RCC 7860 (cell line): ENCODE measurements at places on chromosomes 16 and 17.

- DNase-seq, result no peak
Observed at GRCh38 chr16:70440009-70440692, 1.3 kb upstream of the ST3GAL2 start.

- no peak for DNase-seq
Observed at GRCh38 chr16:46690281-46691178, 1.1 kb downstream of the ORC6 start.

- no peak for DNase-seq
Observed at GRCh38 chr17:66192378-66192687, 400 bp upstream of the CEP112 start.

DNA sequence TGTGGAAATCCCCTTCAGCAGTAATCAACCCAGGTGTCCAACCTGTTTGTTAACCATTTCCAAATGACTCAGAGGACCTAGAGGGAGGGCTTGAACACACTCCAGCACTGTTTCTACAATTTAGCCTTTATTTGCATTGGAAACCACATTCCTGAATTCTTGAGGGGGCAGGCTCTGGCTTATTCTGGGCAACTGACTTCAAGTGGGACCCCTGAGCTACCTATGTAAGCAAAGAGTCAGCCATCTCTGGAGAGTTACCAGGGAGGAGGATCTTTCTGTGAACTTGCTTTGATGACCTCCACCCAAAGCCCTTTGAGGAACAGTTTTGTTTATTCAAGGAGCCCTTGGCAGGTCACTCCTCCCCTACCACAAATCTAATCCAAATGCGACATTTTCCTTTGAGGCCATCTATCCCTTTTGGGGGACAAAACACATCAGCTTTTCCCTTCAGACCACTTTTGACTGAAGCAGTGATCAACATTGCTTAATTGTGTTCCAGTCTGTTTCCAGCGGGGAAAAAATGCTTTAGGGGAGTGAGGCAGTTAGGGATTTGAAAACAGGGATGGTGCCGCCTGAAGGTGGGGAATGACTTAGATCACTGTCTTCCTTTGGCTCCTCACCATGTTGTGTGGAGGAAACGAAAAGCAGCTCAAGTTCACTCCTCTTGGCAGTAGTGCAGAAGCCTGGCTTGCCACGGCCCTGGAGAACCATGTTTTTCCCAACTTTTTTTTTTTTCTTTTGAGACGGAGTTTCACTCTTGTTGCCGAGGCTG, 46.2 kb downstream of the TUBD1 start:
- DNase-seq, result peak; percentile 100

GRCh38 chr17:4425398-4425797, 8.3 kb upstream of the SPNS3 start:
- no peak for DNase-seq

DNA sequence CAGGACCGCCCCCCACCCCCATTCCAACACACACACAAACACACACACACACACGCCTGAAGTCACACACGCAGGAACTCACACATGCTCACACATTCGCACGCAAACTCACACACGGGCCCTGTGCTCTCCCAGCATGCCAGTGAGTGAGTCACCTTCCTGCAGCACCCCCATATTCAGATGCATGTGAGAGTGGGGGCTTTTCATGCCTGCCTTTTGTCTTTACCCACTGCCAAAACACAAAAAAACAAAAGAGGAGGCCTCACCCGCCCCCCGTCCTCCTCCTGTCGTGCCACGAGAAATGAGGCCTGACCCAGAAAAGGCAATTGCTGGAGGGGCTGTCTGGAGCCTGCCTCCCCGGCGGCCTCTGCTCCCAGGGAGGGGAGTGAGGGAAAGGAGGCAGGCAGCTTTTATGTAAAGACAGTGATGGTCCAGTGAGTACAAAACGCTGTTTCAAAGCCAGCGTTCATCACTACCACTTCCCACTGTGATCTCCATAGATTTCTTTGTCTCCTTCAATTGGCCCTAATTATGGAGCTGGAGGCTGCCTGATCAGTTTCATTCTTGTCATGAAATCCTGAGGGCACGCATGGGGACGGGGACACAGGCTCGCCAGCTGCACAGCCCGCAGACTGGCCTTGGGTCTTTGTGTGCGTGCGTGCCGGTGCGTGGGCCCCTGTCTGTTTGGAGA, 29.5 kb upstream of the GSE1 start:
- DNase-seq, result no peak
